ENCODE measurements at places on chromosomes 5 and 9. TPM values are rescaled to one million over a fixed set of nuclear protein-coding genes. Genes with fewer than 3 reads are reported as not detected.

The MCC gene
- 28.2 TPM for total RNA-seq

The FOCAD gene
- 20.7 TPM for total RNA-seq

The ALDOB gene
- total RNA-seq, result not detected

The NR6A1 gene
- 2.0 TPM for total RNA-seq

The SLC35D2 gene
- 20.8 TPM for total RNA-seq

The SCAMP1 gene
- total RNA-seq, result 29.3 TPM

The LNPEP gene
- 30.5 TPM for total RNA-seq

The PRSS3 gene
- 1.4 TPM for total RNA-seq

The MCTP1 gene
- total RNA-seq, result 29.3 TPM

The FSTL4 gene
- 0.12 TPM for total RNA-seq

The EGFL7 gene
- 4.3 TPM for total RNA-seq

The PCDHGA10 gene
- 1.4 TPM for total RNA-seq

The NMUR2 gene
- not detected for total RNA-seq

The ELOVL7 gene
- 10.3 TPM for total RNA-seq

The HK3 gene
- not detected for total RNA-seq

The IFNA2 gene
- total RNA-seq, result not detected

The SPINK1 gene
- total RNA-seq, result 1.5 TPM

The PFN3 gene
- total RNA-seq, result not detected

The ATOX1 gene
- 155 TPM for total RNA-seq

The PAEP gene
- total RNA-seq, result not detected

The NME5 gene
- not detected for total RNA-seq

The STK32A gene
- 3.3 TPM for total RNA-seq

The GCNT4 gene
- 1.8 TPM for total RNA-seq

The NEUROG1 gene
- total RNA-seq, result not detected

The WDR38 gene
- not detected for total RNA-seq

The CERCAM gene
- total RNA-seq, result 4.1 TPM

The C5orf52 gene
- total RNA-seq, result not detected

The MROH2B gene
- total RNA-seq, result not detected

The FREM1 gene
- total RNA-seq, result not detected

The PCDHAC1 gene
- 26.3 TPM for total RNA-seq

The KCNV2 gene
- total RNA-seq, result not detected

The FABP6 gene
- total RNA-seq, result not detected

The SLC27A4 gene
- total RNA-seq, result 18.8 TPM

The ZDHHC11 gene
- 7.0 TPM for total RNA-seq

The FBP2 gene
- not detected for total RNA-seq

The GMCL2 gene
- not detected for total RNA-seq

The PCDHB16 gene
- total RNA-seq, result 1.8 TPM

The QSOX2 gene
- 23.7 TPM for total RNA-seq

The GARIN3 gene
- not detected for total RNA-seq

The SLC45A2 gene
- not detected for total RNA-seq

The ST8SIA4 gene
- 0.54 TPM for total RNA-seq

The RANBP3L gene
- not detected for total RNA-seq
